ENCODE measurements at places on chromosomes 7 and 10.

DNA sequence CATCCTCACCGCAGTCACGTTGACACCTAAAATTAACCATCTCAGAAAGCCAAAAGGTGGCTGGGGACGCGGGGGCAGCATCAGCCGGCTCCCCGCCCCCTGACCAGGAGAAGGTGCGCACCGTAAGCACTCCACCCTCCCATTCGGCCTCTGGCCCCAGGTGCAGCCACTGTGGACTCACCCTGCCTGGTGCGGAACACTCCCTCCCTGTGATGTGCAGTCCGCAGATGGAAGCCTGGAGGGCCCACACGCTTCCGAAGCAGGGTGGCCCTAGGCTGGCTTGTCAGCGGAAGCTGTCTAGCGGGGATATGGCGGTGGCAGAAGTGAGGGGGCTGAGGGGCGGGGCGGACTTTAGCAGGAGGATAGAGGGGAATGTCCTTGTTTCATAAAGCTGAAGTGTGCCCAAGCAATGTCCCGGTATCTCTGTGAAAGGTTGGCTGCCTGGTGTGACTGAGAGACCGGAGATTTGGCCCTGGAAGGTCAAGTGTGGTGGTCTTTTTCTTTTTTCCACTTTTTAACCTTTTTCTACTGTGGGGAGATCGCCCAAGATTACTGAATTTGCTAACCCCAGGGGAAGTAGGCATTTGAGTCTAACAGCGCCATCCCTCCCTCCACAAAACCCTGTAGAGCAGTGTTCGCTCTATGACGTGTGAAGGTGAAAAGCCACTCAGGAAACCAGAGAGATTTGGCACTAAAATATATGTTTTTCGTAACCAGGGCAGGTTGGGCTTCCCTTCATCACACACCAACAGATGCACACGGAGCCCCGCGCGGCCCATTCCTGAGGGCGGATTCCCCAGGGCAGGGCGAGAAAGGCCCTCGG is 74.7 kb downstream of the CXCL12 start:
- no peak for DNase-seq

- no peak for DNase-seq
Measured at GRCh38 chr10:67036808-67037207, 111.0 kb downstream of the LRRTM3 start.

- no peak for DNase-seq
Measured at GRCh38 chr10:21832821-21833130, 170.8 kb downstream of the DNAJC1 start.

DNA sequence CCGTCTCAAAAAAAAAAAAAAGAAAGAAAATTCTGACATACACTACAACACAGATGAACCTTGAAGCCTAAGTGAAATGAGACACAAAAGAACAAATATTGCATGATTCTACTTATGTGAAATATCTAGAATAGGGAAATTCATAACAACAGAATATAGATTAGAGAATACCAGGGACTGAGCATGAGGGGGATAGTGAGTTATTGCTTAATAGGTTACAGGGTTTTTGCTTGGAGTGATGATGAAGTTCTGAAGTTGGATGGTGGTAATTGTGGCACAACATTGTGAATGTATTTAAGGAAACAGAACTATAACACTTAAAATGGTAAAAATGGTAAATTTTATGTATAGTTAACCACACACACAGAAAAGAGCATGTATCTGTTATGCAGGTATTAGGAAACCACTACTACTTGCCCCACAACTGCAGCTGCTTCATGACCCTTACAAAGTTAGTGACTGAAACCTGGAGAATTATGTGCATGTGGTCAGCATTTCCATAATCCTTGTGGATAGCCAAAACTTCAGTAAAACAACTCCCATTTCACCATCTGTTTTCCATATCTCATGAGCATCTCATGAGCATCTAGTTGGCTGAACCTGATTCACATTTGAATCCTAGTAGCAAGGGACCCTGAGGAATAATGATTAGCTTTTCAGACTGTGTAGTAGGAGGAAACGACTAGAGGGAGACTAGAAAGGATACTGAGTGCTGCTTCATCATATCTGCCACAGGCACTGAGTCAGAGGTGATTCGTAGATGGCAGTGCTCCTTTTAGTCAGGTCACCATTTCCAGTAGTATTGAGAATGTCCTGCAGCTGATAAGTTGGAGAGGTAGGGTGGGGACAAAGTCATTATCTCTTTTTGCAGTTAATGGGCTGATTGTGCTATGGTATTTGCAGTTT is 26.3 kb downstream of the SAMD8 start:
- DNase-seq: no peak

- DNase-seq: no peak
Measured at GRCh38 chr10:95431900-95432342, 129.2 kb downstream of the SORBS1 start.

DNA sequence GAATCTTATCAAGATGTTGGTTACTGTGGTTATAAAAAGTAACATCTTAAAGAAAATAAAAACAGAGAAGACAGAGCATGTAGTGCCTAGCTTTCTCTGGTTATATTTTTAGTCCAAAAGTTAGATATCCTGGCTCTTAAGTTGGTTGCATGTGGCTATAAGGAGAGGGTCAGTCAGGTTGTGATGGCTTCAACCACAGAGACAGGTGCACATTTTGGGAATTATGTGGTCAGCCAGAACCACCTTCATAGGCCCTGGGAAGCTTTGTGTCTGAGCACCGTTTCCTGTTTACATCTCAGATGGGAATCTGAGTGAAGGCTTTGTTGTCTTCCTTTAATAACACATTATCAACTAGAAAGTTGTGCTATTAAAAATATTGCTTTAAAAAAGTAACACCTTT is 265.1 kb upstream of the IGFBP3 start:
- DNase-seq: no peak

- no peak for DNase-seq
Measured at GRCh38 chr10:23338886-23339285, 5.7 kb downstream of the C10orf67 start.

DNA sequence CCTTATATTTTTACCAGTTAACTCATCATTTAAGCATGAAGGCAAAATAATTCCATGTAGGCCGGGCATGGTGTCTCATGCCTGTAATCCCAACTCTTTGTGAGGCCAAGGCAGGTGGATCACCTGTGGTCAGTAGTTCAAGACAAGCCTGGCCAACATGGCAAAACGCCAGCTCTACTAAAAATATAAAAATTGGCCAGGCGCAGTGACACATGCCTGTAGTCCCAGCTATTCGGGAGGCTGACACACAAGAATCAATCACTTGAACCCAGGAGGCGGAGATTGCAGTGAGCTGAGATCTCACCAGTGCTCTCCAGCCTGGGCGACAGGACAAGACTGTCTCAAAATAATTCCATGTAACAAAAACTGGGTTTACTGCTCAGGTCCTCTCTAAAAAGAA is 18.3 kb downstream of the HNRNPA2B1 start:
- DNase-seq: no peak

DNA sequence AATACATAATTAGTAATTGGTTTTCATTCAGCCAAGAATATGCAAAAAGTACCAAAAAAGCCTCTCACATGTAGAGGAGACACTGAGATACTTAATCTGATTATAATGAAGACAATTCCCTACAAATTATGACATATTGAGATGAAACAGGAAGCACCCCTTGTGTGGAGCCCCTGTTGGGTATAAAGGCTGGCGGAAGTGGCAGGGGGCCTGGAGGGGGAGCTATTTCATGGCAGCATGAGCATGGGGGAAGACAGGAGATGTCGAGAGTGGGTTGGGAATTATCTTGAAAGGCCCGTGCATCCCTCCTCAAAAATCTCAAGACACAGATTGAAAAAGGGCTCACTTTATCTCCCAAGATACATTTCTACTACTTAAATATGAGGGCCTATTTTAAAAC is 96.9 kb downstream of the PIP4K2A start:
- DNase-seq: no peak

DNA sequence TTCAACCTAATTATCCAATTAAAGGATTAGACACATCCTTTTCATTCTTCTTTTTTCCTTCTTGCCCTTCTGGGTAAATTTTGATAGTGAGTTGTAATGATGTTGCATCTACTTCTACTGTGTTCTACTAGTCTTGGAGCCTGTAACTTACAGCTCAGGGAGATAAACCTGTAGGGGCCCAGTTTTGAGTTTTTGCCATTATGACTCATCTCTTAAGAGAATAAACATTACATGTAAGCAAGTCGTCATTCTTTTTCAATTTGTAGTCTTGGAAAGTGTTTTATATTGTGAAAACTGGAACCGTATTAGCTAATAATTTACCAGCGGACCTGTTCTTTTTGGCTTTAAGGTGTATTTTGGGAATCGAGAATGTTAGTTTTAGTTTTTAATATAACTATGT is 89.7 kb upstream of the RPA3 start:
- DNase-seq: no peak

GRCh38 chr7:66697449-66698438 is 42.8 kb upstream of the RABGEF1 start:
- no peak for DNase-seq

- DNase-seq: no peak
Measured at GRCh38 chr10:36393801-36394200, 731.6 kb upstream of the ANKRD30A start.

- DNase-seq: no peak
Measured at GRCh38 chr10:21978191-21978862, 25.2 kb downstream of the DNAJC1 start.

GRCh38 chr10:26859241-26860101 is 1.3 kb downstream of the ABI1 start:
- peak; percentile 9 for DNase-seq

- peak; percentile 10 for DNase-seq
Measured at GRCh38 chr10:3774814-3775695, 10.0 kb downstream of the KLF6 start.

- no peak for DNase-seq
Measured at GRCh38 chr7:47413526-47414341, 168.2 kb downstream of the TNS3 start.

DNA sequence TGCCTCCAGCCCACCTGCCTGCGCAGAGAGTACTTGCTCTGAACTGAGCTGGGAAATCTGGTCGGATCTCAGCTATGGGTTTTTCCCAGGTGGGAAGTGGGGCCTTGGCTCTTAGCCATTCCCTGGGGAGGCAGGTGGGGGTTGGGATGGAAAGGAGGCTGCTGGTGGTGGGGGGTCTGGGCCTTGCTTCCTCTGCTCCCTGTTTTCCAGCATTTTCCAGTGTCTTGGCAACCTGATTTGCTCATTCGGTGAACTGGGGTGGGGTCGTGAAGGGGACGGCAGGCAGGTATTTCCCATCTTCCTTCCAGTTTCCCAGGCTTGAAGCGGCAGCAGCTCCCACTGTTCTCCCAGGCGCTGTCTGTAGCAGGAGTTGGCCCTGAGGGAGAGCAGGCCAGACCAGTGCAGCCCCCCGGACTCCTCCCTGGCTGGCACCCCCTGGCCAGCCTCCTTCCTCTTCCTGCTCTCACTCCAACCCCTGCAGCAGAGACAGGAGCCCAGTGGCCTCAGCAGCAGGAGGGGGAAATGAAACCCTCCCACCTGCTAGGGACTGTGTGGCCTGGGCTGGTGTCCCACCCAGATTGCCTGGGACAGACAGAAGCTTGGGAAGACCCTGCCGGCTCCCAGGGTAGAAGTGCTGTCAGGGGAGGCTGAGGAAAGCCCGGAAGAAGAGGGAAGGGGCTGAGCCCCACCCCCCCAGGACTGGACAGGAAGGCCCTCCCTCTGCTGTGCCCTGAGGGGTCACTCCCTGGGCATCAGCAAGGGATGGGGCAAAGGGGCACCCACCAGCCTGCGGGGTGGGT is 6.6 kb downstream of the TRIM8 start:
- DNase-seq: no peak

GRCh38 chr7:143416565-143417149 is 8.0 kb upstream of the EPHA1 start:
- peak; percentile 66 for DNase-seq

GRCh38 chr7:129918922-129919321 is 33.8 kb downstream of the UBE2H start:
- no peak for DNase-seq

GRCh38 chr7:87853237-87853864 is 22.8 kb downstream of the SLC25A40 start:
- no peak for DNase-seq

GRCh38 chr10:112678987-112679386 is 232.0 kb downstream of the VTI1A start:
- DNase-seq: no peak

GRCh38 chr10:92278996-92279696 is 11.7 kb downstream of the CPEB3 start:
- DNase-seq: no peak

GRCh38 chr10:13348216-13349017 is at the start of gene SEPHS1:
SEPHS1 (minus strand) TSS chr10:13348293; CDS start chr10:13344950, 3,343 bp downstream.
- peak; percentile 80 for DNase-seq

GRCh38 chr10:127527891-127528290 is 21.2 kb upstream of the NPS start:
- DNase-seq: no peak
